ENCODE measurements at places on chromosomes 7 and 10.

DNA sequence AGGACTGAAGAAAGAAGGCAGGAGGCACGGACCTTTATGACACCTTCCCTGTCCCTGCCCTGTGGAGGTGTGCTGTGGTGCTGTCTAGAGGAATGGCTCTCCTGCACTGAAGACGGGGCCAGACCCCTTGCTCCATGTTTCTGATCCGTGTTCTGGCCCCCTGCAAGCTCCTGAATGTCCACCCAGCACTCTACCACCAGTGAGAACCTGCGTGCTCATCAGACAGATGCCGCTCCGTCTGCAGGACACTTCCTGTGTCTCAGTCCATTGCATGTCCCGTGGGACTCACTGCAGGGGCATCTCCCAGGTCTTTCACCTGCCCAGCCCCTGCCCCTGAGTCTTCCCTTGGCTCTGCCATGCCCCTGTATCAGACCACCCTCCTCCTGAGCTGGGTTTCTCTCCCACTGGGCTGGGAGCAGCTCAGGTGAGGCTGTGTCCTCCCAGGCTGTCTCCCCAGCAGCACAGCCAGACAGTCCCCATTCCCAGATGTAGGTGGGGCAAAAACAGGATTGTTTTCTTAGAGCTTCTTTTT lies 278.3 kb upstream of the ZNF32 start:
- no peak overlapping the region for H3K4me3 ChIP-seq
- peaks cover 8% of the 10 kb centered on the region for H3K27me3 ChIP-seq
- no peaks in the 10 kb centered on the region for H3K4me1 ChIP-seq

DNA sequence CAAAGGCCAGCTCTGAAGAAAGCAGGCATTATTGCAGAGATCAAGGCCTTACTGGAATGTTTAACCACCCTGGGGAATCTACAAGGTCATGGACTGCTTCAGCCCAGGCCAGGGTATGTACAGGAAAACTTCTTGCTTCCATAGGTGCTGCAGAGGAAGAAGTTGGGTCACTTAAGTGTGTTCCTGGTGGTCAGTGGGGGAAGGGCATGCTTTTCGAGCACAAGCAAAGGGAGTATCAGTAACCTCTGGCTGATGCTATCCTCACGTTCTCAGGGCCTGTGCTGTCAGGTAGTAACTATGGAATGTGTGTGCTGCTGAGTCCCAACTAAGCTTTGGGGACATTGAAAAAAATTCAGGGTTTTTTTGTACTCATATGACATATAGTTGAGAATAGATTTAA lies 234.0 kb upstream of the SP4 start:
- DNase-seq = no peak
- no peak overlapping the region for H3K27ac ChIP-seq
- H3K4me1 ChIP-seq = no peaks in the 10 kb centered on the region
- H3K27me3 ChIP-seq = no peaks in the 10 kb centered on the region
- no peaks in the 10 kb centered on the region for H3K36me3 ChIP-seq
- no peak overlapping the region for H3K4me3 ChIP-seq

DNA sequence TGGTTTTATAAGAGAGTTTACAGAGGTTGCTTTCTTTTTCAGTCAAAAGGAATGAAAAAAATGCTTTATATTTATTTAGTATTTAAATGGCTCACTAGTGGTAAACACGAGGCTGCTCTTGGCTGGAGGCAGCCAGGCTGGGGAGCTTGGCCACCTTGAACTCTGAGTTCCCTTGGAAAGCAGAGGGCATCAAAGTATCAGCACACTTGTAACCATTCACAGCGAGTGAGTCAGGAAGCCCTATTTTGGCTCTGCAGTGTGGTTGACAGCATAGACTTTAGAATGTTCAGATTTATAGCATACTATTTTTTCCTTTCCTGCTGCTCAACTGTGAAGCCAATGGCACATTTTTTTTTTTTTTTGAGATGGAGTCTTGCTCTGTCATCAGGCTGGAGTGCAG lies 51.6 kb downstream of the CYCS start:
- peaks cover 10% of the 10 kb centered on the region for H3K27me3 ChIP-seq
- peaks cover 17% of the 10 kb centered on the region for H3K4me1 ChIP-seq
- no peak overlapping the region for H3K27ac ChIP-seq
- DNase-seq = no peak

- no peaks in the 10 kb centered on the region for H3K36me3 ChIP-seq
- no peak overlapping the region for H3K27ac ChIP-seq
- H3K4me1 ChIP-seq = no peaks in the 10 kb centered on the region
- DNase-seq = no peak
- H3K4me3 ChIP-seq = no peak overlapping the region
Observed at GRCh38 chr7:459584-460373, 59.9 kb downstream of the PDGFA start.

GRCh38 chr7:156544919-156545715 lies 95.5 kb upstream of the RNF32 start:
- H3K27me3 ChIP-seq = peaks cover 11% of the 10 kb centered on the region
- DNase-seq = no peak
- peaks cover 5% of the 10 kb centered on the region for H3K36me3 ChIP-seq
- no peaks in the 10 kb centered on the region for H3K4me1 ChIP-seq
- no peak overlapping the region for H3K4me3 ChIP-seq

GRCh38 chr7:157041004-157041403 lies 30.5 kb upstream of the MNX1 start:
- H3K4me3 ChIP-seq = no peak overlapping the region
- H3K27me3 ChIP-seq = peaks cover 12% of the 10 kb centered on the region

- no peaks in the 10 kb centered on the region for H3K4me1 ChIP-seq
- no peak overlapping the region for H3K4me3 ChIP-seq
- no peak overlapping the region for H3K27ac ChIP-seq
- H3K27me3 ChIP-seq = no peaks in the 10 kb centered on the region
- no peak for DNase-seq
- no peaks in the 10 kb centered on the region for H3K36me3 ChIP-seq
Observed at GRCh38 chr7:126667742-126668366, 584.9 kb downstream of the GRM8 start.

GRCh38 chr10:71272056-71272771 lies 46.8 kb upstream of the SLC29A3 start:
- DNase-seq = no peak
- H3K36me3 ChIP-seq = no peaks in the 10 kb centered on the region
- no peaks in the 10 kb centered on the region for H3K27me3 ChIP-seq
- H3K4me1 ChIP-seq = no peaks in the 10 kb centered on the region
- no peak overlapping the region for H3K27ac ChIP-seq
- H3K4me3 ChIP-seq = no peak overlapping the region

DNA sequence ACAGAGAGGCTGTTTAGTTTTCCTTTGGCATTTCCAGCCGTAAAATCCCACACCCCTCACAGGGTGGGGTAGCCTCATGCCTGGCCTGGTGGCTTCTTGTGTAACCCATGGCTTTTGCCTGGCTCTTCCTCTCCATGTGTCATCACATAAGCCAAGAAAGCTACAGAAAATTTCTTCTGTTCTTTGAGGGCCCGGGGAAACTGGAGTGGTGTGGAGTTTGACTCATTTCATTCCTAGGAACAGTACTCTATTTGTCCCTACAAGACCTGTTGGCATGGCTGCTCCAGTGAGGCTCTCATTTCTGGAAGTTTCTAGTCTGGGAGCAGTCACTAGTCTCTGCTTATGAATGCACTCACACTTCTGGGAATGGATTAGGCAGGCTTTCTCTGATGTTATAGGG lies 523.9 kb downstream of the SUGCT start:
- no peaks in the 10 kb centered on the region for H3K36me3 ChIP-seq
- no peaks in the 10 kb centered on the region for H3K4me1 ChIP-seq
- no peaks in the 10 kb centered on the region for H3K27me3 ChIP-seq

DNA sequence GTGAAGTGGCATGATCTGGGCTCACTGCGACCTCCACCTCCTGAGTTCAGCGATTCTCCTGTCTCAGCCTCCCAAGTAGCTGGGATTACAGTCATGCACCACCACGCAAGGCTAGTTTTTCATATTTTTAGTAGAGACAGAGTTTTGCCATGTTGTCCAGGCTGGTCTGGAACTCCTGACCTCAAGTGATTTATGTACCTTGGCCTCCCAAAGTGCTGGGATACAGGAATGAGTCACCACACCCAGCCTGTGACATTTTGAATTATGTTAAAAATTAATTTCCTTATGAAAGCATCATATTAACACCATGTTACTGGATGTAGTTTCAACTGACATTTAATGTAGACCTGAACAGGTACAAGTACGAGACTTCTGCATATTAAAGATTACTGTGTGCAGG lies 24.3 kb downstream of the ABCB4 start:
- no peak overlapping the region for H3K27ac ChIP-seq
- H3K36me3 ChIP-seq = no peaks in the 10 kb centered on the region
- no peaks in the 10 kb centered on the region for H3K4me1 ChIP-seq
- no peak overlapping the region for H3K4me3 ChIP-seq
- peaks cover 5% of the 10 kb centered on the region for H3K27me3 ChIP-seq
- DNase-seq = no peak

GRCh38 chr7:77393261-77393660 lies 22.9 kb downstream of the GSAP start:
- peak; percentile 44 for DNase-seq
- H3K4me3 ChIP-seq = no peak overlapping the region
- peaks cover 25% of the 10 kb centered on the region for H3K36me3 ChIP-seq
- no peaks in the 10 kb centered on the region for H3K27me3 ChIP-seq
- H3K4me1 ChIP-seq = peaks cover 39% of the 10 kb centered on the region

DNA sequence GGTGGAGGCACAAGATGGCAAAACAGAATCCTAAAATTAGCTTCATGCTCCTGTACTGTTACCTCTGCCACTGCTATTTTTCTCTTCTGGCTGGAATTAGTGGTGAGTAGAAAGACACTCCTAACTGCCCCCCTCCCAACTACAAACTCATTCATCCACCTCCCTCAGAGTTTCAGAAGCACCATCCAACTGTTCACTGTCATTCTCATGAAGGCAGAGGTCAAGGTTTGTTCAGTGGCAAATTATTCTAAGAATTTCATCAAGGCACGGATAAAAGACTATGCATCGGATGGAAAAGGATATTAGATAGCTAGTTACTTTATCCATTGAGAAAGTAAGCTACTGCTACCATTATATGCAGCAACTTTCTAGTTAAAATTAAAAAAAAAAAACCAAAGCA lies 59.7 kb downstream of the LRGUK start:
- no peaks in the 10 kb centered on the region for H3K36me3 ChIP-seq
- H3K4me1 ChIP-seq = no peaks in the 10 kb centered on the region
- H3K27ac ChIP-seq = no peak overlapping the region
- no peak for DNase-seq
- peaks cover 7% of the 10 kb centered on the region for H3K27me3 ChIP-seq

DNA sequence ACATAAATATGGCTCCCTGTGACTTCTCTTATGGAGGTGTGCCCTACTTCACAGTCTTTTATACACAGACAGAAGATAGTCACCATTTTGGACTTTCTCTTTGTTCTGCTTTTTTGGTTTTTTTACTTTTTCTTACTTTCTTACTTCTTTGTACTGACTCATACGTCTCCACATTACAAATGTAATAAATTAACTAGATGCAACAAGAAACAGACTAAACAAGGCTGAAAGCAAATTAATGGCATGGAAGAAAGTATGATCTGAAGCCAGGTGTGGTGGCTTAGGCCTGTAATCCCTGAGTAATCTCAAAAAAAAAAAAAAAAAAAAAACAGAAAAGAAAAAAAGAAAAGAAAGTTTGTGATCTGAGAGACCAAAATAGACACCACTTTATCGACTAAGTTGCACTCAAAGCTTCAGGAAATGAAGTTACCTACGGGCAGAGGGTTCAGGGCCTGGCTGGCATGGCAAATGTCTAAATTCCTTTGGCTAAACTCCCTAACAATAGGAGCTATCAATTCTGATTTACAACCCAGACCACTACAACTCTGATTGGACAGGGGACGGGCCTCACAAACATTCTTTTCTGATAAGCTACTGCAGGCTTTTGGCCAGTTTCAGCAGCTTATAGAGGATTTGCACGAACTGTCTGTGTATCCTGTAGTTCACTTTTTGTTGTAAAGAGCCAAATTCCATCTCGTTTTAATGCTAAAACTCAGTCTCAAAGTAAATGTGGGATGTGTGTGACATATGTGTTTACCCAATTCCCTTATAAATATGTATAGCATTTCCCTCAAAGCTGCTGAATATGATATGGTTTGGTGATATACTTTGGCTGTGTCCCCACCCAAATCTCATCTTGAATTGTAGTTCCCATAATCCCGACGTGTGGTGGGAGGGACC lies 129.1 kb downstream of the SEPTIN14 start:
- no peak overlapping the region for H3K4me3 ChIP-seq
- no peaks in the 10 kb centered on the region for H3K27me3 ChIP-seq
- no peaks in the 10 kb centered on the region for H3K36me3 ChIP-seq
- no peak for DNase-seq
- H3K4me1 ChIP-seq = no peaks in the 10 kb centered on the region

- H3K4me3 ChIP-seq = no peak overlapping the region
- no peaks in the 10 kb centered on the region for H3K36me3 ChIP-seq
- DNase-seq = peak; percentile 17
- no peak overlapping the region for H3K27ac ChIP-seq
- peaks cover 5% of the 10 kb centered on the region for H3K27me3 ChIP-seq
Observed at GRCh38 chr10:96306516-96306915, 2.3 kb downstream of the DNTT start.

DNA sequence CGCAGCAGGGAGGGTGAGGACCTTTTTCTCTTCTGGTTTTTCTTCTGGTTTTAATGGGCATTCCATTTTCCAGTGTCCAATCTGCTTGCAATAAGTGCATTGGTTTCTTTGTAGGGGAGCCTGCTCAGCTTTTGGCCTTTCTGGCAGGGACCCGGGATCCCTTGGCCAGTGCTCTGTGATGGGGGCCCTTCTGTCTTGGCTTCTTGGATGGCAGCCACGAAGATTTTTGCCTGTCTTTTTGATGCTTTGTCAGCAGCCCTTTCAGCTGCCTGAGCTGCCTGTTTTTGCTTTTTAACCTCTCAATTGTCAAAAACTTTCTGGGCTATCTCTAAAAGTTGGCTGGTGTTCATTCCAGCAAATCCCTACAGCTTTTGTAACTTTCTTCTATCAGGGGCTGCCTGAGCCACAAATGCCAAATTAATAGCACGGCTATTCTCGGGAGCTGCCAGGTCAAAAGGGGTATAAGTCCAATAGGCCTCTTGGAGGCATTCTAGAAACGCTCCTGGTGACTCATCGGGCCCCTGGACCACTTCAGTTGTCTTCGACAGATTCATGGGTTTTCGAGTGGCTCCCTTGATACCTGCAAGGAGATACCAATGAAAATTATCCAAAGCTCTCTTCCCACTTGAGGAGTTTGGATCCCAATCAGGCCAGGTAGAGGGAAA lies 179.9 kb upstream of the MBL2 start:
- no peak for DNase-seq
- H3K36me3 ChIP-seq = no peaks in the 10 kb centered on the region
- no peak overlapping the region for H3K27ac ChIP-seq
- no peaks in the 10 kb centered on the region for H3K27me3 ChIP-seq

GRCh38 chr7:25223206-25223605 lies 5.1 kb downstream of the NPVF start:
- H3K36me3 ChIP-seq = no peaks in the 10 kb centered on the region
- H3K4me3 ChIP-seq = no peak overlapping the region
- no peak for DNase-seq
- H3K27me3 ChIP-seq = peaks cover 23% of the 10 kb centered on the region
- no peaks in the 10 kb centered on the region for H3K4me1 ChIP-seq

DNA sequence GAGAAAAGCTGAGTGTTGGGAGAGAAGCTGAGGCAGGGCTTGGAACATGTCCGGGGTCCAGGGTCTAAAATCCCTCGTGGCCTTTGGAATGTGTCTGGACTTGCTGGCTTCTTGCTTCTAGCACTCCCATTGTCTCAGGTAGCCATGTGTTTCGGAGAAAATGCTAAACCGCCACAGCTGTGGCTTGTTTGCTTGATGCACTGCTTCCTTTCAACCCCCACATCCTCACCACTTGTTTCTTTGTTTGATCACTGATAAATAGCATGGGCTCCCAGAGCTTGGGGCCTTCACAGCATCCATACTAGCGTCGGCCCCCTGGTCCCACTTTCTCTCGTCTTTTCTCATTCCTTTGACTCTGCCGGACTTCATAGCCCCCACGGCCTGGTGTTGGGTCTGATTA lies 102.7 kb downstream of the ANKRD26 start:
- H3K36me3 ChIP-seq = peaks cover 8% of the 10 kb centered on the region
- H3K27me3 ChIP-seq = no peaks in the 10 kb centered on the region
- no peak for DNase-seq
- no peak overlapping the region for H3K4me3 ChIP-seq

Measured in activated naive CD8-positive, alpha-beta T cell treated with anti-CD3 and anti-CD28 coated beads, Interleukin-2, amount 50 U/mL, for 24 hours (primary cell).